ENCODE measurements at places on chromosomes 3 and 15.

- no peak for DNase-seq
Observed at GRCh38 chr3:115548611-115549010, 74.7 kb upstream of the GAP43 start.

- DNase-seq: no peak
Observed at GRCh38 chr3:196423044-196423781, 9.0 kb downstream of the UBXN7 start.

DNA sequence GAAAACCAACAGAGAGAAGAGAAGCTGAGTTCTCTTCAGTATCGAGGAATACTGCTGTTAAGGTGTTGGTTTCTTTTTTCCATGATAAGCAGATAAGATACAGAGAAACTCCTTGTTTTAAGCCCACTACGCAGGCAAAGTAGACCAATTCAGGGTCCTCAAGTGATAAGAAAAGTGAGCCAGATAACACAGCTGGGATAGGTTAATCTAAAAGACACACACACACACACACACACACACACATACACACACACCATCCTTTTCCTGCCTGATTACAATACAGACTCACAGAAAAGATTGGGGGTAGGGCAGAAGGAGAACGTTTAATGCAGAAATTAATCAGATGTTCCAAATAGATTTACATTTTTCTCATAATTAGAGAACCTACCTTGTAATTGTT, 6.5 kb upstream of the PHLDB2 start:
- no peak for DNase-seq

DNA sequence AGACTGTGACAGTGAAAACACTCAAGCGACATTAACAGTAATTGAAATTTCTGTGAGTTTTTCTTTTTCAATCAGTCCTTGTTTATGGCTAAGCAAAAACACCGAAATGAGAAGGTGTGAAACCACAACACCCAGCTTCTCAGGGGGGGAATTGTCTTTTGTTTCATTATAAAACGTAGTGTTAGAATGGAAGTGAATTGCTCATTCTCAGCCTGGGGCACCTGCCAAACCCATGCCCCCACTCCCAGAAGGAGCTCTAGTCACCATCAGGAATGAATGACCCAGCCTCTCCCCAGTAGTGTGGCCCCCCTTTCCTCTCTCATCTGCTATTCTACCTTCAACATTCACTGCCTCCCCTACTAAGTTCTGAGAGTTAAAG, 185.8 kb upstream of the CFAP20DC start:
- DNase-seq: no peak

- DNase-seq: no peak
Observed at GRCh38 chr3:51396401-51396800, 5.3 kb downstream of the RBM15B start.

Data from activated CD4-positive, alpha-beta T cell treated with anti-CD3 and anti-CD28 coated beads, Interleukin-2, amount 50 U/mL, for 24 hours (primary cell).